H9 (cell line): ENCODE measurements at places on chromosomes 6 and 20. TPM values are rescaled to one million over a fixed set of nuclear protein-coding genes. Genes with fewer than 3 reads are reported as not detected.

Gene OR2J3
- total RNA-seq, result not detected in 2 replicates

Gene MLN
- total RNA-seq, result not detected in 2 replicates

Gene SLC22A23
- 6.1 and 6.8 TPM in 2 replicates for total RNA-seq

Gene SLC44A4
- total RNA-seq, result 3.3 and 3.8 TPM in 2 replicates

Gene C20orf96
- 13.8 and 14.5 TPM in 2 replicates for total RNA-seq

Gene RUNX2
- total RNA-seq, result 0.15 and 0.26 TPM in 2 replicates

Gene FOXS1
- total RNA-seq, result 0.22 TPM in 1 of 2 replicates, not detected in the other

Gene PFDN4
- 69.1 and 73.6 TPM in 2 replicates for total RNA-seq

Gene EEF1E1
- 71.8 and 76.0 TPM in 2 replicates for total RNA-seq

Gene STXBP5
- total RNA-seq, result 8.4 and 11.6 TPM in 2 replicates

Gene CFAP61
- 0.44 TPM in 1 of 2 replicates, not detected in the other for total RNA-seq

Gene MUCL3
- 0.15 and 0.20 TPM in 2 replicates for total RNA-seq

Gene COL12A1
- total RNA-seq, result 0.96 and 1.4 TPM in 2 replicates

Gene RPS6KA2
- total RNA-seq, result 10.4 and 12.3 TPM in 2 replicates

Gene SLC17A3
- total RNA-seq, result not detected in 2 replicates

Gene FOXF2
- not detected in 2 replicates for total RNA-seq

Gene SEC63
- total RNA-seq, result 73.3 and 86.2 TPM in 2 replicates

Gene CENPW
- 82.3 and 88.2 TPM in 2 replicates for total RNA-seq

Gene KCNK15
- total RNA-seq, result 0.33 and 0.39 TPM in 2 replicates

Gene GRM4
- total RNA-seq, result 5.3 and 5.6 TPM in 2 replicates

Gene SLC17A1
- not detected in 2 replicates for total RNA-seq

Gene LCA5
- 2.3 TPM in 2 replicates for total RNA-seq

Gene SEL1L2
- total RNA-seq, result not detected in 2 replicates

Gene PSORS1C2
- total RNA-seq, result 0.31 and 0.33 TPM in 2 replicates

Gene DNMT3B
- total RNA-seq, result 980 and 996 TPM in 2 replicates

Gene TBX18
- total RNA-seq, result 0.02 TPM in 1 of 2 replicates, not detected in the other

Gene RSPH9
- 0.39 and 0.50 TPM in 2 replicates for total RNA-seq

Gene SAPCD1
- total RNA-seq, result 3.2 and 4.3 TPM in 2 replicates

Gene HLA-DRA
- total RNA-seq, result 2.8 and 3.1 TPM in 2 replicates

Gene BTN1A1
- 0.15 and 0.18 TPM in 2 replicates for total RNA-seq

Gene PCSK2
- 1.5 and 2.8 TPM in 2 replicates for total RNA-seq

Gene HLA-DRB1
- total RNA-seq, result 24.7 and 25.9 TPM in 2 replicates

Gene EIF6
- total RNA-seq, result 150 and 154 TPM in 2 replicates

Gene SNAP91
- 1.3 and 1.4 TPM in 2 replicates for total RNA-seq

Gene EZR
- 375 and 393 TPM in 2 replicates for total RNA-seq

Gene NKX2-2
- total RNA-seq, result 0.11 TPM in 1 of 2 replicates, not detected in the other

Gene PRSS35
- total RNA-seq, result 1.4 and 1.7 TPM in 2 replicates

Gene SOX12
- total RNA-seq, result 54.4 and 55.1 TPM in 2 replicates

Gene ZC2HC1B
- not detected in 2 replicates for total RNA-seq

Gene CLPSL1
- total RNA-seq, result not detected in 2 replicates

Gene RSPO3
- total RNA-seq, result not detected in 2 replicates

Gene ARMH2
- total RNA-seq, result not detected in 2 replicates

Gene CGA
- not detected in 2 replicates for total RNA-seq

Gene ADAT2
- total RNA-seq, result 11.3 and 13.1 TPM in 2 replicates

Gene POM121L2
- total RNA-seq, result not detected in 2 replicates

Gene NKX2-4
- total RNA-seq, result 0.13 and 0.15 TPM in 2 replicates

Gene POPDC3
- 5.7 and 6.0 TPM in 2 replicates for total RNA-seq

Gene PCIF1
- 26.6 and 26.8 TPM in 2 replicates for total RNA-seq

Gene FAM162B
- total RNA-seq, result 2.1 and 2.3 TPM in 2 replicates

Gene PHACTR3
- not detected in 2 replicates for total RNA-seq

Gene GGTLC1
- not detected in 2 replicates for total RNA-seq

Gene UBE2C
- 254 and 268 TPM in 2 replicates for total RNA-seq

Gene SCRT2
- not detected in 2 replicates for total RNA-seq

Gene PGC
- total RNA-seq, result not detected in 2 replicates

Gene ADGRF4
- total RNA-seq, result not detected in 2 replicates

Gene DSTN
- 145 and 148 TPM in 2 replicates for total RNA-seq

Gene EEF1A1
- 13,057 and 13,182 TPM in 2 replicates for total RNA-seq

Gene MOG
- total RNA-seq, result 0.55 and 0.83 TPM in 2 replicates
